Adipocyte (in vitro differentiated cells): ENCODE measurements at places on chromosomes 13 and 19.

DNA sequence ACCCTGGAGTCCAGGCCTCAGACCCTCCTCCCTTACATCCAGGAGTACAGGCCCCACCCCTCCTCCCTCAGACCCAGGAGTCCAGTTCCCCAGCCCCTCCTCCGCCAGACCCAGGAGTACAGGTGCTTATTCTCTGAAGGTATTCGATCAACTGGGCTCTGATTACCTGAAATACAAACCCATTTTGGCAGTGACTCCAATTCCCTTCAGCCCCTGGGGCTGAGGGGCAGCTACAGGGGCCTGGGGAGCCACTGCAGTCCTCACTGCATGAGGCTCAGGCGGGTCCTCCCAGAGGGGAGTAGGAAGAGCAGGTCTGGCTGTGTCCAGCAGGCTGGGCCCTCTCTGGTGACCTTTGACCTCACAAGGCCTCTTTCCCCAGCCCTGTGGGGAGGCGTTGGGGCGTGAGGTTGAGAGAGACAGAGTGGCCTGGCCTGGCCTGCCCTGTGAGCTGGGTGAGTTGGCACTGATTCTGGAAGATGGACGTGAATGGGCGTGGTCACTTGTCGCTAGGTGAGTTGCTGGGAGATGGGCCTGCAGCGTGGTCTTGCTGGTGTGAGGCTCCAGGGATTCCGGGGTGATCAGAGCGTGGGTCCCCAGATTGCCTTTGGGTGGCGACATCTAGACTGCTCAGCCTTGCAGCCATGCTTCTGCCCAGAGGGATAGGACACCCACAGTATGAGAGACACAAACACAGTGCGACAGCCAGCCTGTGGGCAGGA, 3.1 kb downstream of the BCAT2 start:
- no peak for DNase-seq

DNA sequence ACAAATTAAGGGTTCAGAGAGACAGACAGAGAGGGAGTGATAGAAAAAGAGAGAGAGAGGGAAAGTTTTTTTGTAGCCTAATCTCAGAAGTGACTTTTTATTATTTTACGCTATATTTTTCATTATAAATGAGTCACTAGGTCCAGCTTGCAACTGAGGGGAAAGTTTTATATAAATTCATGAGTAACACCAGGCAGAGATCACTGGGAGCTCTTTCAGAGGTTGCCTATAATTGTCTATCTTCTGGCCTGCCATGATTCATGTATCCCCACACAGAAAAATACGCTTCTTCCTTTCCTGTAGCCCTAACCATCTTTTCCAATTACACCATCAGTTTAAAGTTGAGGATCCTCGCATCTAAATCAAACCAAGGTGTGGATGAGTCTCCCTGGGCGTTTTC, 467.9 kb downstream of the SLITRK1 start:
- DNase-seq: no peak

GRCh38 chr13:82688400-82688994, 1193.8 kb downstream of the SLITRK1 start:
- DNase-seq: peak; percentile 30

GRCh38 chr19:28297036-28297435, 915.9 kb downstream of the UQCRFS1 start:
- DNase-seq: no peak

- DNase-seq: no peak
These were observed 21.0 kb upstream of the LRCH1 start for GRCh38 chr13:46531953-46532352.

- DNase-seq: no peak
These were observed 33.8 kb downstream of the ATP4B start for GRCh38 chr13:113624235-113624587.
